ENCODE measurements at places on chromosomes 16 and 17.
A peak's percentile ranks its signal among the peaks of the same experiment; 100 is the strongest.

DNA sequence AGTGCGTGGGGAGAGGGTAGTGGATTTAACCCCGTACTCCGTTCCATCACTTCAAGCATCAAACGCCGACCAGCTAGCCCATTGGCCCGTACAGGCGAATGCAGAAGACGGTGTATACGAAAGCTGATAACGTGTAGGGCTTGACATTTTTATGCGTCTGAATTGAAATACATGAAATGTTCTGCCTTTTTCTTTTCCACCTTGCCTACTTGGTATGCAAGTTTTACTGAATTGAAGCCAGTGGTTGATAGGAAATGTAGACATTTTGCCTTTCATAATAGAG lies 834 bp upstream of the STAT3 start:
- no peak for DNase-seq

GRCh38 chr17:45277216-45277849 lies 15.4 kb upstream of the SPATA32 start:
- DNase-seq, result peak; percentile 72

DNA sequence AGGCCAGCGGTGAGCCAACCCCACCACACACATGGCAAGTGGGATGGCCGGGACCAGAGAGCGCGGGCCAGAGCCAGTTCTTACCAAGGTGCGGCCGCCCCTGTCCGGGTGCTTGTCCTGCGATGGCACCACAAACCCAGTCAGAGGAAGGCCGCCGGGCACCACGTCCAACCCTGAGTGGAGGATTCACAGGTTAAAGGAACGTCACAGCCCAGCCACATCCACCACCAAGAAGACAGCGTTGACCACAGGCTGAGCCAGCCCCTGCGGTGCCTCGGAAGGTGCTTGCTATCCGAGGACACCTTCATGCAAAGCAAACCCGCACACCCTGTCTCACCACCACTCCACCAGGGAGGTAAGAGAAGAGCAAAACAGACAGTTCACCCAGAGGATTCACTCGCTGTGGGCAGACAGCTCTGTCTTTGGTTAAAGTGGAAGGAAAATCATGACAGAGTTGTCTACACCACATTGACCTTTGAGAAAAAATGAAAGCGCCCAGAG lies 15.8 kb downstream of the SLX4 start:
- DNase-seq, result no peak

DNA sequence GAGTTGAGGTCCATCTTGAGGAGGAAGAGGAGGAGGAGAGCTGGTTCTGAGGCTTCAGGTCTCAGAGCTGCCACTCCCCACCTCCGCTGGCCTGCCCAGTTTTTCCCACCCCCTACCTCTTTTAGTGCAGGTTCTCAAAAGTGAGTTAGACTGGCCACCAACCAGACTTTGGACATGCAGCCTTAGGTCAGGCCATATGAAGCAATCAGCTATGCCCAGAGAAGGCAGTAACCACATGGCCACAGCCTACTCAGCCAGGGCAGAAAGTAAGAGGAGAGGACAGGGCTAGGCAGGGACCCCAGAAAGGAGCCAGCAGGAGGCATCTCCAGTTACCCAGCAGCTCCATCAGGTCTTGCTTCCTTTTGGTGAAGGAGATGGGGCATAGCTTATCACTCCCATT lies 9.0 kb downstream of the MYO15A start:
- DNase-seq, result no peak

- no peak for DNase-seq
Measured at GRCh38 chr17:80441133-80441578, 26.2 kb downstream of the ENDOV start.

GRCh38 chr16:28292731-28293600 lies 641 bp downstream of the SBK1 start:
- DNase-seq, result no peak

DNA sequence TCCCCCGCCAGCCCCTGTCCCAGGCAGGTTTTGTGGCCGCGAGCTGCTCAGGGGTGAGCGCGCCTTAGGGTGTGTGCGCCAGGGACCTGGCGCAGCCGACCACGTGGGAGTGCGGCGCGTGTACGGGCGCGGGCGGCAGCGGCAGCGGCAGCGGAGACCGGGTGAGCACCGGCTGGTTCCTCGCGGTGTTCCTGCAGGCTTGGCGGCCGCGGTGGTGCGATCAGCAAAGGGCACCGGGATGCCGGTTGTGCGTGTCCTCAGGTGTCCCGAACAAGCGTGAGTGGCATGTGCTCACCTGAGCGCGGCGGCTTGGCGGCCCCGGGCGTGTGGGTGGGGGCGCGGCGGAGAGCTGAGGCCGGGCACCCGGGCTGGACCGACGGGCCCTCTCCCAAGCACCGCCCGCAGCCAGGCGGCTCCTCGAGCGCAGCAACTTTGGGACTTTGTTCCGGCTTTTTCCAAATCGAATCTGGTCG lies 381 bp upstream of the HSD11B2 start:
- DNase-seq, result peak; percentile 8

DNA sequence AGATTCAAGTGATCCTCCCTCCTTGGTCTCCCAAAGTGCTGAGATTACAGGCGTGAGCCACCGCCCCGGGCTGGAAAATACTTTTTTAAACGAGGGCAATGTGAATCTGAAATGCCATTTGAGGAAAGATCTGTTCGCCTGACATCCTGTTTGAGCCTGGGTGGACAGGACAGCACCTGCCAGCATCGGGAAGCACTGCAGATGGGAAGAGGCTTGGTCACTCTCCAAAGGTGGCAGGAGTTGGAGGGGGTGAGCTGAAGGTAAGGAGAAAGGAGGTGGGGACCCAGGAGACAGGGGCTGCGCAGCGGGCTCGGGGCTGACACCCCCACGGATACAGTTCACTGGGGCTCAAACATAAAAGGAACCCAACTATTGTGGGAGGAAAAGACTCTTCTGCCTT lies 3.9 kb upstream of the BIRC5 start:
- DNase-seq, result no peak

DNA sequence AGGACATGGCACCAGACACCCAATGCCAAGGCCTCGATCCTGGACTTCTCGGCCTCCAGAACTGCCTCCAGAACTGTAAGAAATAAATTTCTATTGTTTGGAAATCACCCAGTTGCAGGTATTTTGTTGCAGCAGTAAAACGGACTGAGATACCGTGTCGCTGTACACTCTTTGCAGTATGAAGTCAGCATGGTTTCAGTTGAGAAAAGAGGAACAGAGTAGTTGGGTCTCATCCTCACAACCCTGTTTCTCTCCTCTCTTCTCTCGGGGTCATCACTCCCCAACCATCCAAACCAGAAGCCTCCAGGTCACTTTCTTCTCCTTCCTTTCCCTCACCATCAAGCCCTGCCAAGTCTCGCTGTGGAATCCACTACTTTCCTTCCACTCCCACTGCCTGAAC lies 77.8 kb downstream of the ADCY9 start:
- no peak for DNase-seq

DNA sequence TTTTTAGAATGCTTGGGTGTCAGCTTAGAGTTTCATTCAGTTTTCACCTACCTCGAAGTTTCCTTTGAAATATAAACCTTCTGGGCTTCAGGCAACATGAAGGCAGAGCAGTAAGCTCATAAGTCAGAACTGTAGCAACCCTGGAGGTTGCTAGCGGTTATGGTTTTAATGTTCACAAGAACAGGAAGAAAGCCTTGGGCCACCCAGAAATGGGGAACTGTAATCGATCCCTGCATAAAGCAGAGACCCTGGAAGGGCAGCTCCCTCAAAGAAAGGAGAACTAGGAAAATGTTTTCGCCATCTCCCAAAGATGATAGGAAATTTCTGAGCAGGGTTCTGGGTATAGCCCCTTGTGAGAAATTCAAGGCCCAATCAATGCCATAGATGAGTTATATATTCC lies 47.8 kb upstream of the RASL10B start:
- no peak for DNase-seq

DNA sequence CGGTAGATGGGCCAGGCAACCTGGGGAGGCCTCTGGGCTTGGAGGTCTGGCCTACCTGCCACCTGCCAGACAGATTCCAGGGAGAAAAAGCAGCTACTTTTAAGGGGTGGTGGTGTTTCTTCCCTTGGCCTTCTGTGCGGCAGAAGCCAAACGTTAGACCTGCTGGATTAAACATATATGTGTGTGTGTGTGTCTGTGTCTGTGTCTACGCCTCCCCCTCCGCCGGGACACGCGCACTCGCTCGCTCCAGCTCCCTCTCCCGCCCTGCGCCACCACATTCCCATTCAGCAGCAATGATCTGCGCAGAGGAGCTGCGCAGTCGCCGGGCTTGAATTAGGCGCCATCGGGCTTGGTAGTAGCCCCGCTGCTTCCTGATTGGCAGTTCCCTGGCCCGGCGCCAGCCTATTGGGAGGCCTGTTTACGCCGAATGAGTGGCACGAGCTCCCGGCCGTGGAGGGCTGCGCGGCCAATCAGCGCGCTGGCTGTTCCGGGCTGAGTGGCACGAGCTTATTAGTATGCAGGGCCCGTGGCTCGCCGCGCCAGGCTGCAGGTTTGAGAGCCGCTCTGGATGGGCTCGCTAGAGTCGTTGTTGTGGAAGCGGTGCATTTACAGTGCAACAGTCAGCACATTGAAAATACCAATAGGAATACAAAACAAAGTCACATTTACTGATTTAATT lies at the start of gene BAHCC1:
Gene BAHCC1 (plus strand): TSS at position 537 of the 679 bp plus-strand sequence. CDS start 4,283 bp downstream, outside the sequence.
- DNase-seq, result peak; percentile 84

DNA sequence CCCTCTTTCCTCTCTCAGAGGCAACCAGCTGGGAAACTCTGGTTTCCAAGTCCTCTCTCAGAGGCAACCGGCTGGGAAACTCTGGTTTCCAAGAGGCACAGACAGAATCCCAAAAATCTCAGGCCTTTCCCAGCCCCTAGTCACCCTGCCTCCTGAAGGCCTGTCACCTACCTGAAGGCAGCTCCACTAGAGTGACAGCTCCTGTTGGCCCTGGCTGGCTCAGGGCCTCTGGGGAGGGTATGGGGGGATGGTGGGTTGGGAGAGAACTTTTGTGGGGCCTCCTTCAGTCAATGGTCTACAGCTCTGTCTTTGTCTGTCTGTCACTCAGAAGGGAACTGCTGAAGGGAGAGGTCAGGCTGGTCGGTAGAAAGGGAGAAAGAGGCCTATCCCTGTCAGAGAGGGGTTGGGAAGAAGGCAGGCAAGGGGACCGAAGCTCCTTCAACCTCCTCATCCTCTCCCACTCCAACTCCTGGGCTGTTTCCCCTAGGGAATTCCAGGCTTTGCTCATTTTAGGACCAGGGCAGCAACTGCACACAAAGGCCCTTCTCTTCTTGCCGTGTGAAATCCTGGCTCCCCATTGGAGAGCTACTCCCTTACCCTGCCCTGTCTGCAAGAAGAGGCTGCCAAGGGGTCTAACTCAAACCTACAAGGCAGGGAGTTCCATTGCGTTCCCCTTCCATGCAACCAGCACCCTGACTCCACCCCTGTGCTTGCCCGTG lies 23.6 kb downstream of the COPZ2 start:
- no peak for DNase-seq

- DNase-seq, result no peak
Measured at GRCh38 chr16:3734758-3735221, 17.5 kb upstream of the TRAP1 start.

DNA sequence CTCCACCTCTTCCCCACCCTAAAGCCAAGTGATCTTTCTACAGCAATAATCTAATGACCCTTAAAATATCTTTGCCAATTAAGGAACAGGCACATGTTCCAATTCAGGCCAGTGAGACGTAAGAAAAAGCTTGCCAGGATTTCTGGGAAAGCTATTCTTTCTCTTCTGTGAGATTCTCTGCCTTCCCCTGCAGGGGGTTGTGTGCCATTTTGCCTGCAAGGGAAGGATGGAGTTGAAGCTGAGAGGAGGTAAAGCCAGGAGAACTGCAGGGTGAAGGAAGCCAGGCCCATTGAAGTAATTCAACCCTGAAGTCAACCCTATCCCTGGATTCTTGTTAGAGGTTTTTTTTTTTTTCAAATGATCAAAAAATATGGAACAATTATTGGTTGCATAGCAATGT lies 9.0 kb upstream of the LPO start:
- no peak for DNase-seq

DNA sequence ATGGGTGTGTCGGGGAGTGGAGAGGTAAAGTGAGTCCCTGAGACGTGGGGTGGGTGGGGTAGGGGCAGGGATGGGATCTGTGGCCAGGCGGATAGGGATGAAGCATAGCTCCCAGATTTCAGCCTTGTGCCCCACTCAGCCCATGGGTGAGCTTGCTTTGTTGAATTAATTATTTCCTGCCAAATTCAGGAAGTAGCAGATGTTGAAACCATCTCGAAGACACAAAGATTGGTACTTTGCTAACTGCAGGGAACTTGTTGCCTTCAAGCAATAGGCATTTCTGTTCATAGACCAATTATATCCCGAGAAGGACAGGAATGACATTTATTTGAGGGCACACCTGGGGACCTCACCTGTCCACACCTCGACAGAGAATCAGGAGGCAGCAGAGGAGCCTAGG lies 11.0 kb upstream of the C16orf74 start:
- DNase-seq, result no peak
